ENCODE measurements at places on chromosomes 13 and 19.

DNA sequence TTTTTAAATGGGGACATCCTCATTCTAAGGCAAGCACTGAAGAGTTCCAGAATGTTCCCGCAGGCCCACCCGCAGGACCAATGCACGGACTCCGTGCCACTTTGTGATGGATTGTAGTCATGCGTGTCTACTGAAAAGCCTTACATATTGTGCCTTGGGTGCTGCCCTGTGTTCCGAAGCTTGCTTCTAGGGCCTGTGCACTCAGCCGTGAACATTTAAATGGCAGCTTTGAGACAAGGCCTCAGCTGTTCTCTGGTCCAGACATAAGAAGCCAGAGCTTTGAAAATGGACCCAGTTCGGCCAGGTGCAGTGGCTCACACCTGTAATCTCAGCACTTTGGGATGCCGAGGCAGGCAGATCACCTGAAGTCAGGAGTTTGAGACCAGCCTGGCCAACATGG, 75.3 kb upstream of the CACNA1A start:
- no peak for DNase-seq

DNA sequence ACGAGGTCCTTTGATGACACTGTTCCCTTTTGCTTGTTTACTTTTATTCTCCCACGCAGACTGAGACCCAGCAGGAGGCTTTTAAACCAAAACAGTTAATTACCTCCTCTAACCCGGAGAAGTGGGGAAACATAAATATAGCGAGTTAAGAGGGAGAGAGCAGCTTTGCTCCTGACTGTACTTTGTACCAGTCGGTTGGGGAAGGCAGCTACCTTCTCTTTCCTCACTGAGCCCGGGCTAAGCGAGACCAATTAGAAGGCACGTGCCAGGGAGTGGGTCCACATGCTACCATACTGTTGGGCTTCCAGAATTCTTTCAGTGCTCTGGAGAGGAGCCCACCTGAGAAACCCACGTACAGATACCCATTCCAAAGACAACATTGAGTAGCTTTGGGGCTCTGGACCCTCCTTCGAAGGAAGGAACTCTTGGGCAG, 124.2 kb downstream of the ZIC5 start:
- no peak for DNase-seq

- DNase-seq = no peak
Observed at GRCh38 chr13:45198924-45199323, 1.9 kb downstream of the KCTD4 start.

DNA sequence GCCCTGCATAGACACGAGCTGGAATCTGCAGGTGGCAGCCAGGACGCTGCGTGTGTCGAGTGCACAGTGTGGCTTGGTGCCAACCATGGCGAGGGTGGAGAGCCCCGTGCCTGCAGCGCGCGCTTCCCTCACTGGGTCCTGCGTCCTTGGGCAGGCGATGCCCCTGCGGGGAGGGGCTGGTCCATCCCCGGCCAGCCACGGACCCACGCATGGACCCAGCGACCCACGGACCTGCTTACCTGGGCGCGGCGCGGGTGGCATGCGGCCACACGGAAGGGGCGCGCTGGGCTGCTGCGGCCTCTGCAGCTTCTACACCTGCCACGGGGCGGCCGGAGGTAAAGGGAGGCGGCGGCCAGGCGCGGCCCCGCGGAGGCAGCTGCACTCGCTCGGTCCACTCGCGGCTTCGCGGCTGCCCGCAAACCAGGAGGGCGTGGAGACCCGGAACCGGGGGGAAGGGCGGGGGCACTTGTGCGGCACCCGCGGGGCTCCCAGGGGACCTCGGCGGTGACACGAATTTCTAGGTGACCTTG, 569 bp upstream of the MCF2L start:
- peak; percentile 32 for DNase-seq

GRCh38 chr19:2652504-2653099, 49.9 kb downstream of the GNG7 start:
- no peak for DNase-seq

GRCh38 chr13:37889820-37890219, 20.2 kb upstream of the TRPC4 start:
- DNase-seq = no peak

DNA sequence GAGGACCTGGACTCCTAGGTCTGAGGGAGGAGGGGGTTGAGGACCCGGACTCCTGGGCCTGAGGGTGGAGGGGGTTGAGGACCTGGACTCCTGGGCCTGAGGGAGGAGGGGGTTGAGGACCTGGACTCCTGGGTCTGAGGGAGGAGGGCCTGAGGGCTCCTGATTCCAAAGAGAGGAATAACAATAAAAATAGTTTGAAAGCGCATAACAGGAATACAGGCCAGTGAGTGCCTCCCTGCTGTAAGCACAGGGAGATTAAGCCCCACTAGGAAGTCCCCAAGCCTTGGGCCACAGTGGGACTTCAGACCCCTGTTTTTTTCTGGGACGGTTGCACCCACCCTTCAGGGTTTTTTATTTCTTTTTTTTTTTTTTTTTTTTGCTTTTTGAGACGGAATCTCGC, 1.2 kb upstream of the SBK2 start:
- DNase-seq = no peak

GRCh38 chr13:99303863-99304521, 3.2 kb downstream of the GPR183 start:
- peak; percentile 62 for DNase-seq

- DNase-seq = no peak
Observed at GRCh38 chr13:32446220-32446619, 18.3 kb upstream of the N4BP2L1 start.

DNA sequence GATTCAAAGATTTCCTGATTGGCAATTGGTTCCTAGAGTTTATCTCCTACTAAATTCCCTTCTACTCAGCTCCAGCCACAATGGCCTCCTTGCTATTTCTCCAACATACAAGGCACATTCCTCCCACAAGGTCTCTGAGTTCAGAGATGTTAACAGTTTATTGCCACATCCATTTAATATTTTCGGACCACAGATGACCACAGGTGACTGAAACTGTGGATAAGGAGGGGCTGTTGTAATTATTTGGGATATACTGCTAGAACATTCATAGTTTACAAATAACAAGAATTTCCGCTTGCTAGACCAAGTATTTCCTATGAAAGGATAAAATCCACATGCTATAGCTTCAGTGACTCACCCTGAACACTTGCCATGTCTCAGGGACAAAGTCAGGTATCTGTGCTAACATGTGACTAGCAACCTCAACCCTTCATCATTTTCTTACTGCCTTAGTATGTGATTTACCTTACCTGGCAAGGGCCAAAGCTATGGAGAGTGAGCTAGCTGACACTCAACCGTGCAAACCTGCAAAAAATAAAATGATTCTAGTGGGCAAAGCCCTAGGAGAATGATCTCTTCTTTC, 117.7 kb downstream of the TBC1D4 start:
- no peak for DNase-seq

GRCh38 chr13:19981685-19982238, 23.2 kb downstream of the ZMYM2 start:
- no peak for DNase-seq

DNA sequence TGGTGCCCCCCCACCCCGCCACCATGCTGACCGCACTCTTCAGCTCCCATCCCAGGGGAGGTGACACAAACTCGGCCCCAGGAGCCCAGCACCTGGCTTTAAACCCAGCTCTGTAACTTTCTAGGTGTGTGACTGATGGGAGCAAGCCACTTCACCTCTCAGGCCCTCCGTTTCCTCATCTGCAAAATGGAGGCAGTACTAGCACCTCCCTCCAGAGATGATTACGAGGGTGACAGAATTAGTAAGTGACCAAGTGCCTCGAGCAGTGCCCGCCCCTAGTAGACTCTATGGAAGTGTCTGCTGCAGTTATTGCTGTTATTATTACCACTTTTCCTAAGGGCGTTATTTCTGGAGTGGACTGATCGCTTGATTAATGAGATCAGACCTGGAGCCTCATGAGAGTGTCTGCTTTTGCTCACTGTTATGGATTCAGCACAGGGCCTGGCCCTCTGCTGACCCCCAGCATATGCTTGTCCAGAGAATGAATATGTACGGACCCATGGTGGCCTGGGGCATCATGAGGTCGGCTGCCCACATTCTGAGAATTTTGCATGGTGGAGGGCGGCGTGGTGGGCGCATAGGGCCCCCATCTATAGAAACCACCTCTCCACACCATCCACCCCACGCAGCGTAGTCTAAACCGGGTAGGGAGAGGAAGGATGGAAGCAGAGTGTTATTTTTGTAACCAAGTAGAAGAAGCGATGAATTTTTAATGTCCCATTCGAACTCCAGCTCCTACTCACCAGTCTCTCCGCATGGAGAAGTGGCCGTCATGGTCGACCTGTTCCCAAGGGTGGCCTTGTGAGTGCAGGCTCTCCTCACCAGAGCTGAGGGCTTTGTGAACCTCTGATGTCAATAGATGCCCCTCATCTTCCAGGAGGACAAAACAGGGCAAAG, 48.2 kb downstream of the CAPN12 start:
- DNase-seq = no peak

Data from T-helper 1 cell (primary cell).